ENCODE measurements at places on chromosomes 16 and 17. TPM values are rescaled to one million over a fixed set of nuclear protein-coding genes. Genes with fewer than 3 reads are reported as not detected.

DNA sequence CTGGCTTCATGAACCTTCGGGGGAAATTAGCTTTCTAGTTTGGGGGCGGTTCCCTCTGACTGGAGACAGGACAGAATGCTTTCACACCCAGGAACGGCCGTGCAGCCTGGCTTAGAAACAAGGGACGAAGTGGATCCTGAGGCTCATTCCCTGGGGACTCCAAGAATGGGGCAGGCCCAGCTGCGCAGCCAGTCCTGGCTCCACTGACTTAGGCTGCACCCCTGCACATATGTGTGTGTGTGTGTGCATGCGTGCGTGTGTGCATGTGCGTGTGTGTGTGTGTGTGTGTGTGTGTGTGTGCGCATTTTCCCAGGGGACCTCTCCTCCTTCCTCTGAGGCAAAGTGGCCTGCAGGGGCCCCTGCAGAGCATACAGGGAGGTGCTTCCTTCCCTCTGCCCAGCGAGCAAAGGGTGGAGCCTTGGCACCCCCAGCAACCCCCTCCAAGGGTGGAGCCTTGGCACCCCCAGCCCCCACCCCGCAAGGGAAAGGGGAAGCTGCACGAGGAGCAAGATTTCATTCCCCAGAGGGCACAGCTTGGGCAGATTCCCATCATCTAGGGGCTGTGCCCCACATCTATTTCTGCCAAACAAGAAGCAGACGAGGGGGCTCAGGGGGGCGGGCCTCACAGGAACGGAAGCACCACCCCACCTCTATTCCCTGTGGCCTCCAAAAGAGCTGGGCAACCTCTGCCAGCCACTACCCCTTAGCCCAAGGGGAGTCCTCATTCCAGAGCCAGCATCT is 97.6 kb upstream of the CBX4 start:
- DNase-seq: no peak

- DNase-seq: no peak
These were observed 122.3 kb downstream of the MRTFB start for GRCh38 chr16:14193316-14193871.

GRCh38 chr17:17682293-17682736 is 1.1 kb downstream of the RAI1 start:
- DNase-seq: no peak

DNA sequence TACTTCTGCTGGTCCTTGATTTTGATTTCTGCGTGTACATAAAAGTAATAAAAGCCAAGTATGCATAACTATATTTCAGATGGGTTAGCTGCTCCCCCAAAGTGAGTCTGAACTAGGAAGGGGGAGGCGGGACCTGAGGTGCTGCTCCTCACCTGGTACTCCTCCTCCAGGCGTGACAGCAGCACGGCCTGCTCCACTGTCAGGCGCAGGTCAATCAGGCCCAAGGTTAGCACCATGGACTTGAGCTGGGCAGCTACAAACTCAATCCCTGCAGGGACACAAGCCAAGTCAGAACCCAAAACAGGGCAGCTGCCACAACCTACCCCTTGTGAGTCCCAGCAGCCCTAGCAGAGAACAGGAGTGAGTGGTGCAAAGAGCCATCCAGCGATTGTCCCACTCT is 18.0 kb downstream of the ATPAF2 start:
- peak; percentile 50 for DNase-seq

HBM gene
- total RNA-seq: 1.2 TPM

CPSF4L gene
- total RNA-seq: not detected

CHCT1 gene
- not detected for total RNA-seq

MEIOC gene
- total RNA-seq: not detected

GRCh38 chr16:66293207-66293735 is 73.2 kb upstream of the CDH5 start:
- DNase-seq: no peak

GRCh38 chr16:27436921-27437650 is 35.1 kb downstream of the IL21R start:
- DNase-seq: peak; percentile 67

GRCh38 chr16:4075534-4075933 is 40.7 kb downstream of the ADCY9 start:
- no peak for DNase-seq

- DNase-seq: no peak
These were observed 9.7 kb downstream of the ENPP7 start for GRCh38 chr17:79740413-79740812.

NOTUM gene
- total RNA-seq: 0.38 TPM
